ENCODE measurements at places on chromosomes 6 and 20.

- no peak for DNase-seq
These were observed 1.0 kb downstream of the SCML4 start for GRCh38 chr6:107823047-107823557.

DNA sequence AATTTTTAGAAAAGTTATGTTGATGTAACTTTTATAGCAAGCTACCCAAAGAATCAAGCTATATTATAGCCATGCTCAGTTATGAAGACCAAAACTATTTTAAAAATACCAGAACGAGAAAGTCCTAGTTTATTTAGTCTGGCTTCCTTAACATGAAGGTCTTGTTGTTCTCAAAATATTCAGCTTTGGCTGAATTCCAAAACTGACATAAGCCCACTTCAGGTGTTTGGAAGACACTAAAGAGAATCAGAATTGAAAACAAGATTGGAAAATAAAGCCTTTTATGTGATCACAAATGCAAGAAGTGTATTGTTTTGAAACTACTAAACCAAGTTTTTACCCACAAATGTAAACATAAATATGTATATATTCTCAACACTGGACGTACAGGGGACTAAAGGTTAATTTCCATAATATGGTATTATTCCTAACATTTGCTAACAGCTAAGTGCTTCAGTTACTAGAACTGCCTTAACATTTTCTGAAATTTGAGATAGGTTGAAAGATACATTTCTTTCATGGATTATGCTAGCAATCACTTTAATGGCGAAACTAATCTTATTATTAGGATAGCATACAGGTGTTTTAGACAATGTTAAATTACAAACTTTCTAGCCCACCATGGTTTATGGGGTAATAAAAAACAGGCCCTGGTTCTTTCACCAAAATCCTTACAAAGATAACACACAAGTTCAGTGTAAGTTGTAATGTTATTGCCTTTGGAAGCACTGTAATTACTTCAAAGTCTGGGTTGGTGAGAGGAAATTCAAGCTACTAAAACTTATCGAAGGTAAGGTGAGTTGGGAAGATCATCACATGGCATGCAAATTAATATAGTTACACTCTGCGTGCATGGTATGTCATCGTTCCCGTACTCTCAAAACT lies 1.6 kb downstream of the MAP3K5 start:
- no peak for DNase-seq

DNA sequence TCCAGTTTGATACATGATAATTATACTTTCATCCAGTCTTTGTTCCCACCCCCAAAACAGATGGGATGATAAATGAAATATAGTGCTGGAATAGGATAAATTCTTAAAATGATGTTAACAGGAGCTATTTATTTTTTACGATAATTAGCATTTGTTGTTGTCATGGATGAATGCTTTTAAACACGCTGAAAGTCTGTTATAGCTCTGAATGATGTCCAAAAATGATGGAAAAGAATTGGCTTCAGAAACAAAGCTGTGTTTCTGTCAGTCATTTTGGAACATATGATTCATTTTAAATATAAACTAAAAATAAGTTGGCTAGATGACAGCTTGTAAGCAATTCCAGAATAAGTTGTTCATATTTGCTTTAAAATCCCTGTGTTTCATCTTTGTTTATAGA lies 237.4 kb downstream of the GRIK2 start:
- no peak for DNase-seq

DNA sequence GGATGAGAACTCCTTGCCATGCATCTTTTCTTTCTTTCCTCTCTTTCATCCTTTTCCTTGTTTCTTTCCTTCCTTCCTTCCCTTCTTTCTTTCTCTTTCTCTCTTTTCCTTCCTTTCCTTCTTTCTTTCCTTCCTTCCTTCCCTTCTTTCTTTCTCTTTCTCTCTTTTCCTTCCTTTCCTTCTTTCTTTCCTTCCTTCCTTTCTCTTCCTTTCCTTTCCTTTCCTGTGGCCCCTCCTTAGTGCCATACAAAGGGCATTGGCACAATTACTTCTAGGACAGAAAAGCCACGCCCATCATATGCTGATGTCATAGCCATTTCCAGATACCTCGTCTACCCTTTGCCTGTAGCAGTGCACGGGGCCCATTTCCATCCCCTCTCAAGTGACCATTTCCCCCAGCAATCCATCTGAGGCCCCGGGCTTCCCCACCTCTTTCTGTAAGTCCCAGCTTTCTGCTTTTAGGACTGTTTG lies 2.2 kb upstream of the CENPB start:
- no peak for DNase-seq

DNA sequence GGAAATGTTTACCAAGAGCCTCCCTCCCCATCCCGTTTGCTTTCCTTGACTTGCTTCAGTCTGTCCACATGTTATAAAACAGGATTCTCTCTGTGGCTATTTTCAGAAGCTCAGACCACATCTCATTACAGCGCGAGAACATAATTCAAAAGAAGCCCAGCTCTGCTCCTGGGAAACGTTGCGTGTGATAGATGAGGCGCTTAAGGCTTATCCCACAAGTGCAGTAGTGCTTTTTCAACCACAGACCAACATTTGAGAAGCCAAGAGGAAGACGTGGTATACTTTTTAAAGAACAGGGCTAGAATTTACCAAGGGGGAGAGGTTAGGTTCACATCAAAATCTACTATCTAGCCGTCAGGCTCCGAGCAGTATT lies 239.5 kb downstream of the SLC24A3 start:
- no peak for DNase-seq

GRCh38 chr6:36312854-36313648 lies 23.6 kb downstream of the BNIP5 start:
- DNase-seq, result no peak

DNA sequence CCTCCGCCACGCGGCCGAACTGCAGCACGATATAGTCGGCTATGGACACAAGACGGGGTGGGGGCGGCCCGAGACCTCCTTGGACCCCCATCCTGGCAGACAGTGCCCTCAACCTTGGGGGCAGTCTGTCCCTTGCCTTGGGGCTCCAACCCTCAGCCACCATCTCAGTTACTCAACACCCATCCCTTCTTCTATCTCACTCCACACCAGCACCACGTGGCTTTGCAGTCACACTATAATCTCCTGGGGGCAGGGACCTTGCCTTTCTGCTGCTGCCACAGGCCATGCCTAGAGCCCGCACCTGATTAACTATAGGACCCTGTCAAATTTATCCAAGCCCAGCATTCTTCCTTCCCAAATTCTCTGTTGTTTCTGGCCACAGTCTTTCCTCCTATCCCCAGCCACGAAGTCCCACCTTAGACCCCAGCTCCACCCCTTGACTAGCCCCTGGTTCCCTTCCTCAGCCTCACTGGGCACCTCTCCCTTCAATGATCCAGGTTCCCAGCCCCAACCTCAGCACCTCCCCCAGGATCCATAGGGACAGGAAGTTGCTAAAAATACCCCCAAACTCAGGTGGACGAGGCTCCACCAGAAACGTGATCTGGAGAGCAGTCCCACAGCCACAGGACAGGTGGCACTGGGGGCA lies 1.7 kb upstream of the TEAD3 start:
- no peak for DNase-seq

- no peak for DNase-seq
These were observed 172.7 kb upstream of the NOX3 start for GRCh38 chr6:155628306-155628705.

GRCh38 chr6:38976801-38977500 lies 71.6 kb upstream of the GLP1R start:
- no peak for DNase-seq

DNA sequence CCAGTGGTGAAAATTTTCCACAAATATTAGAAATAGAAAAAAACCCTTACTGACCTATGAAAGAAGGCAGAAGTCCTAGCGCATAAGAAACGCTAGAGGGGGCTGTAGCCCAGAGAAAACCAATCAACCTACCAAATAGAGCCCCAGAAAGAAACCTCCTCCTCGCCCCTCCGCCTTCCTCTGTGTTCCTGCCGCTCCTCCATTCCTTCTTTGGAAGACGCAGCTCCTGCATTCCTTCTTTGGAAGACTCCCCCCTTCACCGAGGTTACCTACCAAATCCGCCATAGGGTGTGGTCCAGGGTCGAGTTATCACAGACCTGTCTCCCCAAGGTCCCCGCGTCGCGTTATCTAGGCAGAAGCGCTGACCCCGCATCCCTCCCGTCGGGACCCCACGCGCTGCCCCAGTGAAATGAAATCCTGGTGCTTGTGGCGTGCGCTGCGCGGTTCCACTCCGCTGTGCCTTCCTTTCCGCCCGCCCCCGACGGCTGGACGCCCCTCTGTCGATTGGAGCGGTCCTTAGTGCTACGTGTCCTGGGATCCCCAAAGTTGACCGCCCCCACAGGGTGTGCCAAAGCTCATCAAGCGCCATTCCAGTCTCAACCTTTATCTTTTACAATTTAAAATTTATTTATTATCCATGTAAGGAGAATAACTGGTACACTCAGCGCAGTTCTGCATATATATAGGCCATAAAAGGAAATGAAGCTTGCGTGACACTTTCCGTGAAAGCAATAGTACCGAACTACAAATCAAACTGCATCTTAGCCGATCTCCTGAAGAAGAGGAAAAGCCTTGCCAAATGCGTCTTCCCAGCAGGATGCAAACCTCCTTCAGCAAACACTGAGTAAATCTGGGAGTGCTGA lies 13.0 kb downstream of the RPP21 start:
- peak; percentile 6 for DNase-seq

- DNase-seq, result peak; percentile 60
These were observed 120.3 kb upstream of the LGSN start for GRCh38 chr6:63440057-63440456.

- DNase-seq, result no peak
These were observed 68.2 kb downstream of the SEL1L2 start for GRCh38 chr20:13922241-13922640.

DNA sequence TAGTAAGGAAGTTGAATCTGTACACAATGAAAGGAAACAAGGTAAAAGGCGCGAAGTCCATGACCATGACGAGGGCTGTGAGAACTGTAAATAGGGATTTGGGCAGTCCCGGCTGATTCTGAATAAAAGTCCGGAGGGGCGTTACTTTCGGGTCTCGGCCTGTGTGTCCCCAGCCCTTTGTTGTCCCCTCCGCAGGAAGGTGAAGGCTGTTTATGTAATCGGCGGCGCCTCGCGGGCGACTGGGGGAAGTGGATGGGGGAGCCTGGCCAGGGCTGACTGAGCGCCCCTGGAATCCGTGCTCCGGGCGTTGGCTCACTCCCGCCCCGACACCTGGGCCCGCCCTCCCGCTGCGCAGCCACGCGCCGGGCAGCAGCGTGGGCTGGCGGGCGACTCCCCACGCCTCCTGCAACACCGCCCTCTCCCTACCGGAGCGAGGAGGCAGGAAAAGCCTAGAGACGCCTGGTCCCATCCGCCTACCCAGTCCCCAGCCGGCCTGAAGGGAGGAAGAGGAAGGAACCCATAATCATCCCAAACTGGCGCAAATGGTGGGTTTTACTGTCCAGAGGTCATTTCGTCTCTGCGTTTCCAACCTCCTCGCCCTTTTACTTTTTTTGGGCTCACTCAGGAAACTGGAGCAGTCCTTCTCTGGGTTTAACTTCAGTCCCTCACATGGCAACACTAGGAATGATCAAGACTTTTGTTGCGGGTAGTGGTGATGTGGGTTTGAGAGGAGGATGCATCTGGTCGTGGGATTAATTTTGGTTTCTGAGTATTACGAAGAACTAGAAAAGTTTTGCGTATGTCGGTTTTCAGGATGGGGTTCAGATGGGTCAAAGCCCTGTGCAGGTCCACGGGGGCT lies 12.1 kb downstream of the TRIM31 start:
- no peak for DNase-seq

DNA sequence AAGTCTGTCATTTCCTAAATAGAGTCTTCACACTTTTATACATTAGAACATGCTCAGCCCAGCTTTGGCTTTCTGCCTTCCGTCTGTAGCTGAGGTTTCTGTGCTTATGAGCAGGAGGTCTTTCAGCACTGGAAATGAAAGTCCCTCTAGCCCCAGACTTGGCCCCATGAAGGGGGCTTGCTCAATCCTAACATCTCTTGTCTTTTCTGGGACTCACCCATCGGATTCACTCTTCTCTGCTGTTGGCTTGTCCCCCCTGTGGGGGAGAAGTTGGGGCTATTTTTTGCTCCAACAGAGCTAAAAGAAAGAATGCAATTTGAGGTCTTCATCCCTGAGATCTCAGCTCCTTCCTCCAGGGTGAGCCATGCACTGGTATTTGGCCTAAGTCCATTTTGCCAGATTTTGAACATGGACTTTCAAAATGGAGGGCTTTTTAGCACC lies 177.7 kb downstream of the MRPL14 start:
- no peak for DNase-seq

DNA sequence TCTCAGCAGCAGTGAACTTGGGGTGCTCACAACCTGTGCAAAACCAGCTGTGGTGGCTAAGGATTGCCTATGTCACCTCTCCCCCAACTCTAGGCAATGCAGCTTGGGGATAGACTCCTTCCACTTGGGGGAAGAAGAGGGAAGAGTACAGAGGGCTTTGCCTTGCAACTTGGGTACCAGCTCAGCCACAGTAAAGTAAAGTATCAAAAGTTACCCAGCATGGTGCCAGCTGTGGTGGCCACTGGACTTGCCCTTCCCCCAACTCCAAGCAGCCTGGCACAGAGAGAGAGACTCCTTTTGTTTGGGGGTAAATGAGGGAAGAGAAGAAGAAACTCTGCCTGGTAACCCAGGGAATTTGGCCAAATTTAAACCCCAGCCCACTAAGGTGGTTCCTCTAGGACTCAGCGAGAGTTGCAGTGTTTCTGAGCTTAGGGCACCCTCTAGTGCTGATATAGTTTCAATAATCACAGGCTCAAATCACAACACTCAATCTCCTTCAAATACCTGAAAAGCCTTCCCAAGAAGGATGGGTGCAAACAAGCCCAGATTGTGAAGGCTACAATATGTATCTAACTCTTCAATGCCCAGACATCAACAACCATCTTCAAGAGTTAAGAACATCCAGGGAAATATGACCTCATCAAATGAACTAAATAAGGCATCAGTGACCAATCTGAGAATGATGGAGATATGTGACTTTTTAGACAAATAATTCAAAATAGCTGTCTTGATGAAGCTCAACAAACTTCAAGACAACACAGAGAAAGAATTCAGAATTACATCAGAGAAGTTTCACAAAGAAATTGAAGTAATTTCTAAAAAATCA lies 7.6 kb upstream of the DEFB129 start:
- DNase-seq, result peak; percentile 43

GRCh38 chr6:143107440-143107839 lies 46.8 kb downstream of the AIG1 start:
- no peak for DNase-seq

DNA sequence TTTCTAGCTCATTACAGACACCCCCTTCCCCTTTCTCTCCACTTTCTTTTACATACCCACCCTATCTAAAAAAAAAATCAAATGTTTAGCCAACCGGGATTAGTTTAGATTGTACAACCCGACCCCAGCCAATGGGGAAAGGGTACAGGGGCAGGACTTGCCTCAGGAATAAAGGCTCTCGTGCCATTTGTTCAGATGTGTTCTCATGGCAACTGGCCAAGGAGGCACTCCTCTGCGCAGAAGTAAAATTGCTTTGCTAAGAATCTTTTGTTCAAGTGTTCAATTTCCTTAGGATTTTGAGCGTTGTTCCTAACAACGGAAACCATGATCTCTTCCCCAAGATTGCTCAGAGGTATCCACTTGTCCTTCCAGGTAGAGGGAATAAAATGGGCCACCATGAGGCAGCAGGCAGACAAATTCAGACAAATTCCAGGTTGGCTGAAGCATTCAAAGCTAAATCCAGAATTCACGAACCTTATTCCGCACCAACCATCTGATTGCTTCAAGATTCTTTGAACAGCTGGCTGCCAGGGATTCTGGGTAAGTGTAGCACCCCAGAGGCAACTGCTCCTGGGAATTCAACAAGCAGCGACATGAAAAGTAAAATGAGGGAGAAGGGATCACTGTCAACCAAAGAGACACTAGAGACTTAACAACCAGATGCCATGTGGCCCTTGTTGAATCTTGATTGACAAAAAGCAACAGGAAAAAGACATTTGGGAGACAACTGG lies 431.8 kb downstream of the PREX1 start:
- no peak for DNase-seq

Data from SHP77 (cell line).